ENCODE measurements at places on chromosomes 6 and 20. TPM values are rescaled to one million over a fixed set of nuclear protein-coding genes. Genes with fewer than 3 reads are reported as not detected.

GRCh38 chr6:158518191-158519127, 41.4 kb upstream of the TMEM181 start:
- DNase-seq: peak; percentile 63

DNA sequence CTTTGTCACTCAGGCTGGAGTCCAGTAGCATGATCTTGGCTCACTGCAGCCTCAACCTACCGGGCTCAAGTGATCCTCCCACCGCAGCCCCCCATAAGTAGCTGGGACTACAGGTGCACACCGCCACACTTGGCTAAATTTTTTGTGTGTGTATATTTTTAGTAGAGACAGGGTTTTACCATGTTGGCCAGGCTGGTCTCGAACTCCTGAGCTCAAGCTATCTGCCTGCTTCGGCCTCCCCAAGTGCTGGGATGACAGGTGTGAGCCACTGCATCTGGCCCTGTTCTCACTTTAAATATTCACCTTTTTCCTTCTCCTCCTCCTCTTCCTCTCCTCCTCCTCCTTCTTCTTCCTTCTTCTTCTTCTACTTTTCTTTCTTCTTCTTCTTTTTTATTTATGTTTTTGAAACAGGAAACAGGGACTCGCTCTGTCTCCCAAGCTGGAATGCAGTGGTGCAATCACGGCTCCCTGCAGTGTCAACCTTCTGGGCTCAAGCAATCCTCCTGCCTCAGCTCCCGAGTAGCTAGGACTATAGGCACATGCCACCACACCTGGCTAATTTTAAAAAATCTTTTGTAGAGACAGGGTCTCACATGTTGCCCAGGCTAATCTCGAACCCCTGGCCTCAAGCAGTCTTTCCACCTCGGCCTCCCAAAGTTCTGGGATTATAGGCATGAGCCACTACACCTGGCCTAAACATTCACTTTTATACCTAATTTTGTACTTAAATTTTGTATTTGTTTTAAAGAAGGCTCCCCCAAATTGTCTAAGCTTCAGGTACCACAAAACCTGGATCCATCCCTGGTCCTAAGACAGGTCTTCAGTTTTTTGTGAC, 47.2 kb upstream of the NCOA3 start:
- DNase-seq: no peak

GRCh38 chr20:48194583-48194982, 409.3 kb upstream of the SULF2 start:
- no peak for DNase-seq

DNA sequence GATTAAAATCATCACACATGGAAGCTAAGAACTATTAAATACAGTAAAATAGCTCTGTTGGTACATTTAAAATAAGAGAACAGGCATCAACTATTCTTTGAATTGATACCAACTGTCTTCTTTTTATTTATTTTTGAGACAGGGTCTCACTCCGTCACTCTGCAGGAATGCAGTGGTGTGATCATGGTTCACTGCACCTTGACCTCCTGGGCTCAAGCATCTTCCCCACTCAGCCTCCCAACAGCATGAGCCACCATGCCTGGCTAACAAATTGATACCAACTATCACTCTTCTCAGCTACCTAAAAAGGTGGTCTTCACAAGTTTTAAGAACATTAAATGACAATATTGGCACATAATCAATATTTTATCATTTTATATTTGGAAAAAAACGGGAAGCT, 7.8 kb upstream of the PNISR start:
- DNase-seq: no peak

DNA sequence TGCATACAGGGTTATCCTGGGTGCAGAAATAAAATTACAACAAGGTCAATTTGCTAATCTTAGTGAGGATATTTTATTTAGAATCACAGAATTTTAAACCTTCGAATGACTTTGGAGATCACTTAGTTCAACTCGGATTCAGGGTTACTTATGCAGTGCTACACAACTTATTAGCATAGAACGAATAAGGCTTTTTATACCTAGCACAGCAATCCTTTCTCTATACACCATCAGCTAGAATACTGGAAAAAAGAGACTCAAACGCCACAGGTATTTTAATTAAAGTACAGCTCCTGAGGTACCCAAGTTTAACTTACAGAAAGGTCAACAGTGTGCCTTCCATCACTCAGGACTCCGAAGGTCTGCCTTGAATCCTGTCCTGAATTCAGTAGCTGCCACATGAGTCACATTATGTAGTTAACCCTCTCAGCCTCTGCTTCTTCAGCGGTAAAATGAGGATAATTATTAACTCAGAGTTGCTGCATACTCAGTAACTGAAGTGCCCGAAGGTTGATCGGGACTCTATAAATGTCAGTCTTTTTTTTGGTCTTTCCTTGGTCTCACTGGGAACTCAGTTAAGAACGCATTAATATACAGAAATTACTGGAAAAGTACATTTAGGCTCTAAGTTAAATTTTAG, 6.0 kb upstream of the QKI start:
- no peak for DNase-seq

GRCh38 chr6:125858427-125859320, 67.9 kb downstream of the NCOA7 start:
- DNase-seq: peak; percentile 62

DNA sequence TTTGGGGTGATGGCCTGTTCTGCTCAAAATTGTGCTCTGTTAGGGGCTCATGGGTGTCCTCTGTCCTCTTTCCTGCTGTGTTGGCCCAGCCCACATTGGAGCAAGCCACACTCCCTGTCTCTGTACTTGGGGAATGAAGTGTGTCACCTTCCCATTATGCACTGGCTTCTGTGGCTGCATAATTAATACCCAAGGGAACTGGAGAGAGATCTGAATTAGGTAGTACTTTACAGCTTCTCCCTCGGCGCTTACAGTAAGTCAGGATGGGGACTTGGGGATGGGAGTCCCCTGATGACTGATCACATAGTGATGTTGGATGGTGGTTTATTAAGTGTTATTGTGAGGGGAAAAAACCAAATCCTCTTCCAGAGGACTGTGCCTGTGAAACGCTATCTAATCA, 116.6 kb downstream of the FOXO3 start:
- no peak for DNase-seq

The DYNLT2 gene
- total RNA-seq: not detected

GRCh38 chr6:139016337-139017213, 12.0 kb upstream of the ABRACL start:
- DNase-seq: no peak

The RAET1G gene
- 0.89 TPM for total RNA-seq

DNA sequence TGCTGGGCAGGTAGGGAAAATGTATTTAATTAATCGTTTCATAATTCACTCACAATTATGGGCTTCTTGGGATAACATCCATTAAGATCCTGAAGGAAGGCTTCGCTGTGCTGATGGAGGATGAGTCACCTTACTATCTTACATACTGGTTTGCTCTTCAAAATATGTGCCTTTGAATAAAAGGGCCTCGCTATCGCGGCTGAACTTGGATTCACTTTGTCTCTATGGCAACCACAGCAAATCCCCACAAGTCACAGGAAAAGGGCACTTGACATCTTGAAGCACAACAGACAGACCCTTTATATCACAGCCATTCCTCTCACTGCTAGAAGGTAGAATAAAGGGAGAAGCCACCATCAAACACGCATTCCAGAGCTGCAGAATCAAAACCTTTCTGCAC, 141.3 kb upstream of the MYLIP start:
- DNase-seq: no peak

The C20orf202 gene
- not detected for total RNA-seq

DNA sequence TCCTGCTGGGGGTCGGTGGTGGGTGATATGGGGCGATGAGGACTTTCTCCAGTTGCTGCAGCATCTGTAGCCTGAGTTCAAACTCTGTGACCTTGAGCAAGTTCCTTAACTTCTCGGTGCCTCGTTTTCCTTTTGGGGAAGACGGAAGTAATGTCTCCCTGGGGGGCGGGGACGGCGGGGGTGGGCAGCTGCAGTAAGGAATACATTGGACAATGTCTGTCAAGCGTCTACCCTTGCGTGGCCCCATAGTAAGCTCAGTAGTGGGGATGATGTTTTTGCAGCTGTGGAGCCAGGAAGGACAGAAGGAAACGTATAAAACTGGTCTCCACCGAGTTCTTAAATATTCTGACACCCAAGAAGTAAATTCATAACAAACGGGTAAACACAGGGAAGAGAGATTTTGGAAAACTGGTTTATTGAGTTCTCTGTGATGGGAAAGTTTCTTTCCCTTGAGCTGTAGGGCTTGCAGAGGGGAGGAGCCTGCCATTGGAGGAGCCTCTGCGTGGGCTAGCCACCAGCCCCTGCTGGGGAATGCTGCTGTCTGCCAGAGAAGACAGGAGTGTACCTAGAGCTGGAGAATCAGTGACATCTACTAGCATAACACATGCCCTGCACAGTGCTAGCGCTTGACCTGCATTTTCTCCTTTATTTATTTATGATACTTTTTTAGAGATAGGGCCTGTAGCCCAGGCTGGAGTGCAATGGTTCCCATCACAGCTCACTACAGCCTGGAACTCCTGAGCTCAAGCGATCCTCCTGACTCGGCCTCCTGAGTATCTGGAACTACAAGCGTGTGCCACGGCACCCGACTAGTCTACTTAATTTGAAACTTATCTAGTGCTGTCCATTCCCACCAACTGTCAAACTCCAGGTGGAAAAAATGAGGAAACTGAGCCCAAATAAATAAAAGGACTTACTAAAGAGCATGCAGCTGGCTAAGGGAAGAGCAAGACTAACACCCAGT, 1.2 kb upstream of the ACSS1 start:
- DNase-seq: peak; percentile 67

The PACRG gene
- total RNA-seq: 3.7 TPM

The SMLR1 gene
- not detected for total RNA-seq

- no peak for DNase-seq
Observed at GRCh38 chr6:158323561-158323958, 11.3 kb downstream of the TULP4 start.

The PLA2G7 gene
- total RNA-seq: not detected

GRCh38 chr6:33061987-33062386, 11.5 kb downstream of the HLA-DPA1 start:
- no peak for DNase-seq

The TMEM200A gene
- 2.6 TPM for total RNA-seq

The TIAM2 gene
- 5.8 TPM for total RNA-seq

All from stomach (tissue), 19 donors.